ENCODE measurements at places on chromosomes 13 and 19.

DNA sequence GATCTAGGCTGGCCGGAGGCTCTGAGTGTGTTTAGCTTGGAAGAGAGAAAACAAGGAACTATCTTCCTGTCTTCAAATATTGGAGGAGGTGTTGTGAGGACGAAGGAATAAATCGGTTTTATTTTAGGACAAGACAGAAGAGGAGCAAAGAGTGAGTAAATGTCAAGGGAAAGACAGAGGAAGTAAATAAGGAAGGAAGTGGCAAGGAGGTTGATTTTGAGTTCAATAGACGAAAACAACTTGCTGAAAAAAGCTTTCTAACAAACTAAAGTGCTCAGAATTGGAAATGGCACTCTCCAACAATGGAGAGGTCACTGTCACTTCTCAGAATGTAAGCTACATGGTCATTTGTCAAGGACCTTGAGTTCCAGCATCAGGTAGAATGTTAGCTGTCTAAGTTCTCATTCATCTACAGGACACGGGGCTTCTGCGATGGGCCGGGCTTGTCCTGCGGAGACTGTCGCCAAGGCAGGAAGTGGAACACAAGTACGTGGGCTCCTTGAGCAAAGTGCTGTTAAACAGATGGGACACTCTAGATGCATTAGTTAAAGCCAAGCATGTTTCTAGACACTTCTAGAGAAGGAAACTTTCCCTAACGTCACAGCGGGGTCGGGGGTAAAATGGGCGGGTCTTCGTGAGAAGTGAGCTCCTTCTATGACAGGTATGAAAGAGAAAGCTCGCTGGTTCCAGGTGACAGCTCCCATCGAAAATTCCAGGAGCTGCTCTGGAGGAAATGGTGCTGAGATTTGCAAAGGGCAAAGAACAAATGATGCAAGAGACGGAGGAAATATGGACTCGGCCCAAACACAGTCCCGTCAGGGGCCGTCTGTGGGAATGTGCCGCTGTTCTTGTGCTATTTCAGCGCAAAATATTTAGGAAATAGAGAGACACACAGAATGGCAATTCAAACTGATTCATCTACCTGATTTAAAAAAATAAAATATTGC is 103.9 kb upstream of the UBL3 start:
- peak; percentile 36 for DNase-seq

- no peak for DNase-seq
Observed at GRCh38 chr13:23656637-23657371, 86.6 kb downstream of the TNFRSF19 start.

- no peak for DNase-seq
Observed at GRCh38 chr19:8196271-8196927, 12.8 kb upstream of the CERS4 start.

GRCh38 chr13:38473305-38473704 is 123.7 kb downstream of the UFM1 start:
- no peak for DNase-seq

DNA sequence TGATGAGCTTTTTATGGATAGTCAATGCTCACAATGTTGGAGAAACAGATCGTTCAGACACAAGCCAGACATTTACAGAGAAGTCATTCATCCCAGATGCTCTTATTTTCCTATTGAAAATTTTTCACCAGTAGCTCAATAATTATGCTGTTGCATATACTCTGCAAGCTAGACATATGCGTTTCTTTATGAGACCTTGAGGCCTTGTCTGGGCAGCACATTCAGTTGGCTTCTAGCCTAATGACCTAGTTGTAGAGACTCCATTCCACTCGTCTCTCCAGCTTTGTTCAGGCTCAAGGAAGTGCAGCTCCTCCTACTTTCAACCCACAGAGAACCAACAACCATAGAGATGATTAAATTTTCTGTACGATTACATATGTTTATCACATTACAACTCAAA is 237.7 kb downstream of the MZT1 start:
- DNase-seq: no peak

DNA sequence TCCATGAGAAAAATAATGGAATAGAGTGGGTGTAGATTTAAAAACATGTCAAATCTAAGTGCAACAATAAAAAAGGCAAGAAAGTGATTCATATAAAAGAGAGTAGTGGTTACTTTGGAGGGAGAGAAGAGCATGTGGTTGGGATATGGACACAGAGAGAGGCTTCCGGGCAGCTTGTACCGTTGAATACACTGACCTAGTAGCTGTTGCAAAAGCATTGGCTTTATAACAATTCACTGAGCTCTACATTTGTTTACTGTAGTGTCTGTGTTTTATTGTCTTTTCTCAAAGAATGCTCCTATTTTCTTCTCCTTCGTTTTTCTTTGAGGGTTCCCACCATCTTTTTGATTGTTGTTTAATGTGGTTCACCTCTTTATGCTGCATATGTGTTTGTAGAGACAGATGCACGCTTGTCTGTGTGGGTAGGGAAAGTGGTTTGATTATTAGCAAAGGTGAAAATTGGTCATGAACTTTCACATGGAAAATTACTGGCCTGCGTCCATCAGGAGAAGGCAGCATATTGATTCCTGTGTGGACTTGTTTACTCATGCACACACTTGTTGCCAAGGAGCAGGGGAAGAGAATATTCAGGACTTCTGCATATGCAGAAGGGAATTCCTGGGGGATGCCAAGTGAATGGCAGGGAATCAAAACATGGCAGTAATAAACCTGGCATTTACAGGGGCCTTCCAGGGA is 29.9 kb upstream of the IRS2 start:
- DNase-seq: no peak

All from naive thymus-derived CD8-positive, alpha-beta T cell (primary cell).